Activated T-helper 1 cell treated with Interleukin-2 at 50 U/mL for 16 hours (primary cell): ENCODE measurements at places on chromosomes 1 and 21.

- no peak for DNase-seq
These were observed 18.3 kb upstream of the MMEL1 start for GRCh38 chr1:2650967-2651645.

DNA sequence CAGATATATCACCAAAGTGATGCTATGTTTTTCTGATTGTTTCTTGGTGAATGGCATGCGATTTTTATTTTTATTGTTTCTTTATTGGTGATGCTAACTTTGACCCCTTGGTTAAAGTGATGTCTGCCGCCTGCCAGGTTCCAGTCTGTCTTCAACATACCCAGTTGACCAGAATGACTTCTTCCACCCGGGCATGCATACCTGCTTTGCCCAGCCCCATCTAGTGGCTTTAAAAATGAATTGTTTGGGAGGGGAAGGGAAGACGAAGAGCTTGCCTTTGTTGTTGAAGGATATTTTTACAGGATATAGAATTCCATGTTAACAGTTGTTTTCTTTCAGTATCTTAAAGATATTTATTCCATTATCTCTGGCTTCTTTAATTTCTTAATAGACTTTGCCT lies 65.1 kb downstream of the ATG4C start:
- DNase-seq: no peak

DNA sequence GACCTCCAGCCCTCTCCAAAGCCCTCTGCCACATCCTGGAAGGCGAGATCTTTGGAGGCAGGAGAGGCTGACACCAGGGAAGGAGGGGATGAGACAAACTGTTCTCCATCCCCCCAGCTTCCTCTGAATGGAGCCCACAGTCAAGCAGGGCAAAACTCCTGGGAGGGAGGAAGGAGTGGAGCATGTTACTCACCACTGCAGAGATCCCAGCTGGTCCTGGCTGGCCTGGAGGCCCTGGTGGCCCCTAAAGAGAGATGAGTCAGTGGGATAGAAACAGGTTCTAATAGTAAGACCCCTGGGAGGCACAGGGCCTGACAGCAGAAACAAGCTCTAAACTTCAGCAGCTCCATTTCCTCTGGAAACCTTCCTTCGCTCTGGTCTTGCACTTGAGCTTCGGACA lies 14.0 kb upstream of the PEF1 start:
- no peak for DNase-seq

GRCh38 chr1:182061594-182061993 lies at the start of gene ZNF648:
TSS of gene ZNF648 (minus strand) at chr1:182061712. CDS start at chr1:182058010, 3,702 bp downstream.
- DNase-seq: no peak

- DNase-seq: no peak
These were observed 54.3 kb upstream of the C1orf198 start for GRCh38 chr1:230922620-230923019.

- DNase-seq: no peak
These were observed 62.6 kb upstream of the SPAG17 start for GRCh38 chr1:118247593-118247992.

GRCh38 chr1:110420874-110421793 lies 13.6 kb upstream of the LAMTOR5 start:
- no peak for DNase-seq

- DNase-seq: no peak
These were observed 135.7 kb upstream of the ZC3H12A start for GRCh38 chr1:37338658-37339057.

GRCh38 chr21:39852021-39852721 lies 15.1 kb upstream of the PCP4 start:
- DNase-seq: no peak

GRCh38 chr21:44350773-44351481 lies 2.5 kb upstream of the TRPM2 start:
- no peak for DNase-seq

DNA sequence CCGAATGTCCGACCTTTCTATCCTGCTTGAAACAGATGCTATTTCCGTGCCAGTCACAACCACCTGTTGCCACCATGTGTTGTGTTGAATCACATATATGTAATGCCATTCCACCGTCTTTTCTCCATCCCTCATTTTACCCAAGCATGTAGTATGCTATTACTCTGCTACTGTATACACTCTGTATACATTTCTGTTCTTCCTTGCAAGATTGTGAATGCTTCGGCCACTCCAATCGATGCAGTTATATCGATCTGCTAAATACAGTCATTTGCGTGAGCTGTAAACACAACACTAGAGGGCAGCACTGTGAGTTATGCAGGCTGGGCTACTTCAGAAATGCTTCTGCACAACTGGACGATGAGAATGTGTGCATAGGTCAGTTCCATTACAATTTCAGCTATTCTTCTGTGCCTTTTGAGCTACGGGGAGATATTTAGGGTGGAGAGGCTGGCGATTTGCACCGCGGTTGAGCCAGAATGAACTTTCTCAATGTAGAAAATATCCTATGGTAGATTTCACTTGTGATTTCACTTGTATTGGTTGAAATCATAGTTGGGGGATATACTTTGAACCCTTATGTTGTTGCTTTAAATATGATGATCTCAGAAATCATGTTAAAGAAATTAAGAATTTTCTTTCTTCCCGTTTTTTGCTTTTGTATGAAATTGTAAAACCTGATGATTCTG lies 289.8 kb downstream of the NTNG1 start:
- no peak for DNase-seq

GRCh38 chr1:228194921-228195812 lies 12.7 kb upstream of the OBSCN start:
- DNase-seq: no peak

DNA sequence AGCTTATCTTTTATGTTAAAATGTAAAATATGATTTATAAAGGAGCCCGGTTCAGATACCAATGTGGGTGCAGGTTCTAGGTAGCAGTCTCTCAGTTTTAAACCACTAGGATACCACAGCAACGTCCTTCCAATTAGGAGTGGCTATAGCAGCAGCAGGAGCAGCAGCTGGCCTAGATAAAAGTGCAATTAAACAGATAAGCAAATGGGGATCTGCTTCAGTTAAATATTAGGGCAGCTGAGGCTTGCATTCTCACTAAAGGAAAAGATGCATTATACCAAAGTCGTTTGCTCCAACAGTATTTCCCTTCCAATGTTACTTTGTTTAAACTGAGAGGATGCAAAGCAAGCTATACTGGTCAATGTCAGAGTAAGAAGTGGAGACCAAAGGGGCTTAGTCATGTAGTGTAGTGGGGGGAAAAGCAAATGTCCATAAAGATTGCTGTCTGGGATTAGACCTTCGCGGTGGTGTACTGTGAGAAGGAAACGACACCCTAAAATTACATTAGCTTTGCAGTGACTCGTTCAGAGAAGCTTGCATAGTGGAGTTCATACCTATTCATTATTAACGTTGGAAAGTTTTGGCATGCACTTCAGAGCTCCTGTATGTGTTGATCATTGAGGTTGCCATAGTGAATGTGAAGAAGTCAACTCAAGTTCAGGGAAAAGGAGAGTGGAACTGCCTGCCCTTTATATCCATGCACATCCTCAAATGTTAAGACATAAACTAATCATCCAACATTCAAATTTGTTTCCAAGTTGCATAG lies 272.2 kb downstream of the VAV3 start:
- no peak for DNase-seq

GRCh38 chr1:53851571-53852285 lies 13.6 kb upstream of the NDC1 start:
- DNase-seq: no peak

DNA sequence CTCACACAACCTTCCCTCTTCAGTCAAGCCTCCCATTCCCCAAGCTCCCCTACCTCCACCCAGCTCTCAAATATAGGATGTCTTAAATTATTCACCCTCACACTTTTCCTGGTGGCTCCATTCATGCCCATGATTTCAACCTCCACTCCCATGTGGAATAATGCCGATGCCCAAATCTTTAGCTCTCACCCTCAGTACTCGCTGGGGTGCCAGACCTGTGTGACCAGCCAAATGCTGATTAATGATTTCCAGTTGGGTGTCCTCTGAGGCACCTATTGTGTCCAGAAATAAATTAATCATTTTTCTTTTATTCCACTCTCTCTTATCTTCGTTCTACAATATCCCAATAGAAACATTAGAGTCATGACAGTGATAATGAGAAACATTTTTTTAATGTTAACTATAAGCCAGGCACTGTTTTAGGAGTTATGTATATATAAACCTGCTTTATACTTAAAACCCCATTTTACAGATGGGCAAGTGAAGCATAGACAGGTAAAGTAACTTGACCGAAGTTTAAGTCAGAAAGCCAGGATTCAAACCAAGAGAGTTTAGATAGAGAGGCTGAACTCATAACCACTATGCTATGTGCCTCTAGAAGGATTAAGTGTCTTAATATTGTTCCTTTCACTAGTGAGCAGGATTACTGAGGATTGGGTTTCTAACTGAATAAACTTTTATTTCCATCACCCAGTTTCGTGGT lies 209.7 kb downstream of the DUSP10 start:
- DNase-seq: no peak

DNA sequence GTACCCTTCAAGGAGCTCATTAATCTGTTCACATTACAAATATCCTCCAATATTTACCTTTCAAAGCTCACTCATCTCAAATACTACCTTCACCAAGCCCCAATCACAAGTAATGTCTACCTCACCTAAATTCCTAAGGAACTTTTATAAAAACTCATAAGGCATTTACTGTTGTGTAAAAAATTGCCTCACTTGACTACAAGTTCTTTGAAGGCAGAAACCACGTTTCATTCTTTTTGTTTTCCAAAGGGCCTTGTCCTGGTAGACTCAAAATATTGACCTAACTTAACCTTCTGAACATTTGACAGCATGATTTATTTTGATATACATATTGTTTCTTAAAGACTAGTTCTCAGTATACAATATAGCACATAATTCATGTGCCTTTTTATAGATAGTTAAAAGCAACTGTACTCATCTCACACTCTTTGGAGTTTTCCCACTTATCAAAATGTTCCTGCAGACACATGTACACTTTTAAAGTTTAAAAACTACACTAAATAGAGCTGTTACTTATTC lies 2.5 kb downstream of the USP33 start:
- no peak for DNase-seq

DNA sequence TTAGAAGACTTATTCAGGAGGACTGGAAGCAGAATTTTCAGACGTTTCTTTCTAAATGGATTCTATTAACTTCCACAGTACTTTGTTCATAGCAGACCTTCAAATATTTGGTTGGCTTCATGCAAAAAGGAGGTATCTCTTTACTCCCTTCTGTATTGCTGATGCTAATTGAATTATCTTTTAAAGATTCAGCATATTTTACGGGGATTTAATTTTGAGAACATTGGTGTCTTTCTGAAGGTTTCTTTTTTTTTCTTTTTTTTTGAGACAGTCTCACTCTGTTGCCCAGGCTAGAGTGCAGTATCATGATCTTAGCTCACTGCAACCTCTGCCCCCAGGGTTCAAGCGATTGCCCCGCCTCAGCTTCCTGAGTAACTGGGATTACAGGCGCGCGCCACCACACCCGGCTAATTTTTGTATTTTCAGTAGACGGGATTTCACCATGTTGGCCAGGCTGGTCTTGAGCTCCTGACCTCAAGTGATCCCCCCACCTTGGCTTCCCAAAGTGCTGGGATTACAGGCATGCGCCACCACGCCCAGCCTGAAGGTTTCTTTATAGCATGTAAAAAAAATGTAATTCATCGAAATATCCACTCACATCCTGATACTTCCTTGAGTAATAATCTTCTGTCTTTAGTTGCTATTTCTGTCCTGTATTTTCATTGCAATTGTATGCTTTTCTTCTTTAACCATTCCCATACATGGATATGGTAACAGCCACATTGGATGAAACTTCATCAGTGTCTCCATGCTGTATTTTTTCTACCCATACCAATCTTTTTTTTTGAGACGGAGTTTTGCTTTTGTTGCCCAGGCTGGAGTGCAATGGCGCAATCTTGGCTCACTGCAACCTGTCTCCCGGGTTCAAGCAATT lies 14.5 kb downstream of the CNST start:
- DNase-seq: no peak

DNA sequence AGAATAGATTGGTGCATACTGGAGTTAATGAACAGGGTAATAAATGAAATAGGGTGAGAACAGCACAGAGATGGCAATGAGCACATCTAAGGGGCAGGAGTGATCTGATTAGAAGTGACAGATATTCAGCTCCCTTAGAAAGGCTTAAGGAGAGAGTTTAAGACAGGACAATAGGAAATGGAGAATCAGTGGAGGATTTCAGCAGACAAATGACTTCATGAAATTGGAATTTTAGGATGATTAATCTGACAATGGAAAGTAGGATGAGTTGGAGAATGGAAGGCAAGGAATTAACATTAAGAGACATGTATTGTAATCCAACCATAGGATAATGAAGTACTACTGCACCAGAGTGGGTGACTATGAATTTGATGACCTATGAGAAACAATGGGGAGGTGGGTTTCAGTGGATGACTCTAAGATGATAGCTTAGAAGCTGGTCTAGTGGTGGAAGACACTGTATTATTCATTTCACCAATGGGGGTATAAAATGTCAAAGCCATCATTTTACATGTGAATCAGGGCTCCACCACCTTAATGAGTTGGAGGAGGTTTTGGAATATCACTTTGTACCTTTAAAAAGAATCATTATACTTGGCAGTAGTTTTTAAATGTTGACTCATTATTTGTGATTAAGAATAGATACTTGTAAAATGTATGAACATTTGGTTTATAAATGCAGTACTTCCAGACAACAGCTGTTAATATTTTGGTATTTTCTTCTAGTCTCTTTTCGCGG lies 139.1 kb downstream of the PLA2G4A start:
- no peak for DNase-seq

- DNase-seq: no peak
These were observed 1.1 kb downstream of the EFNA3 start for GRCh38 chr1:155079487-155080311.

- DNase-seq: no peak
These were observed 66.4 kb downstream of the RGS13 start for GRCh38 chr1:192702212-192702902.

GRCh38 chr1:226185141-226186036 lies 1.2 kb downstream of the ACBD3 start:
- no peak for DNase-seq

GRCh38 chr1:152967201-152967600 lies 3.2 kb upstream of the SPRR4 start:
- no peak for DNase-seq

DNA sequence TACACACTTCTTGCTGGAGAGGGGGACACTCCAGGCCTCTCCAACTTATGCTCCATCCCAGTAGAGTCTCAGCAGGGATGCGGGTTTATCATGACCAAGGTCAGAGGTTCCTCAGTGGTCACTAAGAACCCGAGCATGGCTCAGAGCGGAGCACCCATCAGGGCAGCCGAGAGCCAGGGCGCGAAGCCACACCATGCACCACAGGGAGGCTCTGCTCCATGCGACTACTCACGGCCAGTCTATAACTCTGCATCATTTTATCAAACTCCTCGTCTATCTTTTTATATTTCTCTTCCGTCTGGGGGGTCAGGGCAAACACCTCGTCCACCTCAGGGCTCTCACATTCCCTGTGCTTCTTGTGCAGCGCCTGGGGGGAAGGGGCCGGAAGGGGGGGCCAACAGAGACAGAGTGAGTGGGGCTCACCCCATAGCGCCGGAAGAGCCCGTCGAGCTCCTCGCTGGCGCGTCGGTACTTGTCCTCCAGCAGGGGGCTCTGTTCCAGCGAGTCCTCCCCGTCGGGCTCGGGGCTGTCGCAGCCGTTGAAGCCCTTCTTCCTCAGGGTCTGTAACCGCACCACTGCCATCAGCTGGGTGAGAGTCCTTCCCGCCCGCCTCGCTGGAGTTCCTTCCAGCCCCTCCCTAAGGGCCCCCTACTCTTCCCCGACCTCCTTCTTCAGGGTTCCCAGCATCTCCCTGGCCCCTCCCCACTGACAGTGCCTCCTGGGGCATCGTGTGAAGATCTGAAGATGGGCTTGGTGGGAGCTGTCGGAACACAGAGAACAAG lies 20.0 kb downstream of the MEF2D start:
- peak; percentile 64 for DNase-seq
